ENCODE measurements at places on chromosomes 1 and 21. TPM values are rescaled to one million over a fixed set of nuclear protein-coding genes. Genes with fewer than 3 reads are reported as not detected.

GRCh38 chr1:1040004-1040991 is 20.4 kb downstream of the AGRN start:
- no peak overlapping the region for H3K27ac ChIP-seq
- no peaks in the 10 kb centered on the region for H3K27me3 ChIP-seq
- no peaks in the 10 kb centered on the region for H3K36me3 ChIP-seq

The NGF gene
- 12.9 TPM for total RNA-seq

The CREG1 gene
- total RNA-seq: 36.0 TPM

GRCh38 chr1:44112486-44112885 is 6.1 kb upstream of the KLF17 start:
- no peaks in the 10 kb centered on the region for H3K36me3 ChIP-seq
- peaks cover 3% of the 10 kb centered on the region for H3K27me3 ChIP-seq
- DNase-seq: peak; percentile 9
- H3K4me3 ChIP-seq: no peak overlapping the region
- H3K4me1 ChIP-seq: peaks cover 3% of the 10 kb centered on the region

DNA sequence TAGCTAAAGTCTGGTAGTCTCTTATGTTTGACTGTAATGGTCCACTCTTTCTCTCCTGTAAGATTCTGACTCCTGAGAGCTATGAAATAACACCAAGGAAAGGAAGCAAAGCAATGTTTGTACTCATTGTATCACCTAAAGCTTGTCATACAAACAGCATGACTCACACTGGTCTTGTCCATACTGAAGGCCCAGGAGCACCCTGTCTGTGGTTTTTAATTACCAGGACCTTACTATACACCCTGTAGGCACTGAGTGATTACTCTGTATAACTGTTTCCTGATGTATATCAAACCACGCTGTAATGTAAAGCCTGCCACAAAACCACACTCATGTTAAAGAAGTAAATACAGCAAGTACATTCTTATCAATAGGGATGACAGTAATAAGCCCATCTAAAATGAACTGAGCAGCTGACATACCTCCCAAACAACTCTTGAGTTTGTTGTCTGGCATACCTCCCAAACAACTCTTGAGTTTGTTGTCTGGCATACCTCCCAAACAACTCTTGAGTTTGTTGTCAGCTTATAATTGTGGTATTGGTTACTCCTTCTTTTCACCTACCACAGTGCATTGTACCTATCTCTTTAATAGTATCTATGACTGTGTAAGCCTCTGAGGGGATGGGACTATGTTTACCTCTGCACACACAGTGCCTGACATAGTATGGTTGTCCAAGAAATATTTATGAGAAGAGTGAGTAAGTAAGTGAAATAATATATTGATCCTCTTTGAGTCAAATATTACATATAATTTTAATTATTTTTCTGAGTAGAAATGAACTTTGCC is 11.6 kb upstream of the TNFSF18 start:
- H3K4me3 ChIP-seq: no peak overlapping the region
- no peak overlapping the region for H3K27ac ChIP-seq

DNA sequence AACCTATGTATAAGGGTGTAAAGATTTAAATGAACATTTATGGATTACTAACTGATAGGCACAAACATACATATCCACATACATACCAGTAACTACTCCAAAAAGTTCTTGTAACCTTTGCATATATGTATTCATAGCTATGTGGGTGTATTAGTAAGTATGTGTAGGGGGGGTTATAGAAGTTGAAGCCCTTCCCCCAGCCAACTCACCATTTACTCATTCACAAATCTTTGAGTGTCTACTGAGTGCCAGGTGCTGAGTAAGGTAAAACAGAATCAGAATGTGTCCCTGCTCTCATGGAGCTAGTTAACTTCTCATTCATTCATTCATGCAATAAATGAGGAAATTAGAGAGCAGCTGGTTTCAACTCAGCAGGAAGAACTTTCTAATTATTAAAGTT is 1.3 kb downstream of the C1orf146 start:
- H3K36me3 ChIP-seq: no peaks in the 10 kb centered on the region
- no peak overlapping the region for H3K27ac ChIP-seq
- no peak overlapping the region for H3K4me3 ChIP-seq
- H3K27me3 ChIP-seq: no peaks in the 10 kb centered on the region
- DNase-seq: no peak

DNA sequence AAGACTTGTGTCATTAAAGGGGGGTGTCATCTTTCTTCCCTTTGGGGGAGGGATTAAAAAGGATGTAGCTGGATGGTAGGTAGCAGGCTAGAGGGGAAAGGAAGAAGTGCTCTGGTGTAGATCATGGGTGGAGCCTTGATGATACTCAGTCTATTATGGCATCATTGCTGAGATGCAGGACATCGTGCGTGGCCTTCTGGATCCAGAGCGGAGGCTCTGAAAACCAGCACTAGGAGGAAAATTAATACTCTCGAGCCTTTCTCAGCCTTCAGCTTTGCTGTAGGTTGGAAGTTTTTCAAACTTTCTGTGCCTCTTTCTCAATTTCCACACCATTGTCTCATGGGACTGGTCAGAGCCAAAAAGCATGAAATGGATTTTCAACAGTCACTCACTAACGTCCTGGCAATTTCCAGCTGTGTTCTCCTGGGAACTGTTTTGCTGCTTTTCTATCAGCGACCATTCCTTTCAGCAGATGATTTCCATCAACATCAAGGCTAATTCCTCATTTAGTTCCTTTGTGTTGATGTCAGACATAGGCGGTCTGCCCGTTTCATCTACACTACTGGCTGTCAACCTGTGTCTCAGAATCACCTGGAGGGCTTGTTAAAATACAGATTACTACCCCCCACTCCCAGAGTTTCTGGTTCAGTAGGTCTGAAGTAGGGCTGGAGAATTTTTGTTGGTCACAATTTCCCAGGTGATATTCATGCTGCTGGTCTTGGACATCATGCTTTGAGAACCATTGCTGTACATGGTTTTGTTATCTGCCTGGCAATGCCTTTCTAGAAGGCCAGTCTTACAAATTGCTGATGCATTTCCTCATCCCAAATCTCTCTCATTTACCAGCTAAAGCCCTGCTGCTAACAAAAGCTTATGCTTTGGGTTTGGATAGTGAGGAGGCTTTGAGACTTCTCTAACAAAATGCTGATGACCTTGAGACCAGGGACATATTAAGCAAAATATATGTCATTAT is 7.7 kb downstream of the CACNA1E start:
- H3K36me3 ChIP-seq: no peaks in the 10 kb centered on the region
- H3K27ac ChIP-seq: no peak overlapping the region
- H3K4me1 ChIP-seq: no peaks in the 10 kb centered on the region
- peaks cover 18% of the 10 kb centered on the region for H3K27me3 ChIP-seq
- H3K4me3 ChIP-seq: no peak overlapping the region

GRCh38 chr21:32991361-32991760 is 34.4 kb upstream of the OLIG2 start:
- no peak overlapping the region for H3K27ac ChIP-seq
- H3K4me1 ChIP-seq: no peaks in the 10 kb centered on the region
- peaks cover 25% of the 10 kb centered on the region for H3K27me3 ChIP-seq
- H3K36me3 ChIP-seq: no peaks in the 10 kb centered on the region
- no peak for DNase-seq

DNA sequence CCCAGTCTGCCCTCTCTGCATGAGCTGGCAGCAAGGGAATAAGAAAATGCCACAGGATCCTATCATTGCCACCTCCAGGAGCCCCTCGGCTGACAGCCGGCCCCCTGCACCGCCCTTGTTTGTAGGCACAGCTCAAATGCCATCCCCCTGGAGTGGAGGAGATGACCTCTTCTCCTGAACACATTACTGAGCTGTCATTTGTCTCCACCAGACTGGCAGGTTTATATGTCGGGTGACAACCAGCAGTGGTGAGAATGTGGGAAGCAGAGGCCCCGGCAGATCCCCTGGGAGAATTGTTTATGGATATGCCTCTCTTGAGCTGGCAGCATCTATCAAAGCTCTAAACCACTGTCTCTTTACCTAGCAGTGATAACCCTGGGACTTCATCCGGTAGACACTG is 135.4 kb upstream of the FMN2 start:
- no peak for DNase-seq
- no peaks in the 10 kb centered on the region for H3K36me3 ChIP-seq
- peaks cover 2% of the 10 kb centered on the region for H3K27me3 ChIP-seq
- H3K4me1 ChIP-seq: no peaks in the 10 kb centered on the region

DNA sequence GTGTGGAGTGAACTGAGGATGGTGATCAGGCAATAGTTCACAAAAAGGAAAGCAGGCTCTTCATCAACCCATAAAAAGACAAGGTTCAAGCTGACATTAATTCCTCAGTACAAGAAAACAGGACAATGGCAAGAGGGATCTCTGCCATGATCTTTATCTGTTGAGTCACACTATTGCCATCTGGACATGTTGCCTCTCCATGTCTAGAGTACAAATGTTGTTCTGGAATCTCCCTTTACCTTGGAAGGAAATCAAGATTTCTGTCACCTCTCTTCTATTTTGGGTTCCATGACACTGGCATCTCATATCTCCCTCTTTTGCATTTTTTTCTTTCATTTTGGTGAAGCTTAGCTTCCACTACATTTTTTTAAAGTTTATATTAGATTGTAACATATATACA is 329.1 kb downstream of the USP25 start:
- H3K4me3 ChIP-seq: no peak overlapping the region
- no peaks in the 10 kb centered on the region for H3K4me1 ChIP-seq
- no peaks in the 10 kb centered on the region for H3K27me3 ChIP-seq
- no peaks in the 10 kb centered on the region for H3K36me3 ChIP-seq
- DNase-seq: no peak

GRCh38 chr1:179129702-179130473 is 48.0 kb downstream of the TOR3A start:
- H3K27ac ChIP-seq: peak overlapping the region; percentile 88
- peak overlapping the region; percentile 22 for H3K4me3 ChIP-seq
- DNase-seq: no peak
- H3K27me3 ChIP-seq: no peaks in the 10 kb centered on the region
- H3K36me3 ChIP-seq: peaks cover 43% of the 10 kb centered on the region

DNA sequence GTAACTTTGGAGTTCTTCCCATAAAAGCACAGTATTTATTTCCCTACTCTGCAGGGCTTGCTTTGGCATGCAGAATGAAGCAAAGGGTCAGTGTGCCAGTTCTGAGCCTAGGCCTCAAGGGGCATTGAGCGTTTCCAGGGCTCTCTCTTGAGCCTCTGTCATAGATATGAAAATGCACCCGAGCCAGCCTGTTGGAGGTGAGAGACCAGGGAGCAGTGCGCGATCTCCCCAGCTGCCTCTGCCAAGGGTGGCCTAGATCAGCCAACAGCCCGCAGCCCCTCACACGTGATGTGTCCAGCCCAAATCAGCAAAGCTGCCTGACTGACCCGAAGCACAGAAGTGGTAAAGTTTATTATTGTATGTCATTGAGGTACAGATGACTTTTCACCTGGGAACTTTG is 63.7 kb downstream of the TENT5C start:
- H3K27me3 ChIP-seq: no peaks in the 10 kb centered on the region
- no peaks in the 10 kb centered on the region for H3K36me3 ChIP-seq
- H3K27ac ChIP-seq: no peak overlapping the region
- H3K4me1 ChIP-seq: peaks cover 12% of the 10 kb centered on the region

- no peak overlapping the region for H3K27ac ChIP-seq
- no peaks in the 10 kb centered on the region for H3K4me1 ChIP-seq
- no peak overlapping the region for H3K4me3 ChIP-seq
- H3K36me3 ChIP-seq: peaks cover 2% of the 10 kb centered on the region
These were observed 99.8 kb downstream of the INTS7 start for GRCh38 chr1:211935448-211935970.

- no peaks in the 10 kb centered on the region for H3K27me3 ChIP-seq
- H3K4me3 ChIP-seq: no peak overlapping the region
- H3K4me1 ChIP-seq: peaks cover 14% of the 10 kb centered on the region
- peak; percentile 66 for DNase-seq
- no peaks in the 10 kb centered on the region for H3K36me3 ChIP-seq
- no peak overlapping the region for H3K27ac ChIP-seq
These were observed 68.8 kb upstream of the SSX2IP start for GRCh38 chr1:84758968-84759491.

GRCh38 chr1:174433451-174433850 is 14.3 kb upstream of the GPR52 start:
- H3K36me3 ChIP-seq: no peaks in the 10 kb centered on the region
- H3K27ac ChIP-seq: no peak overlapping the region
- peak; percentile 60 for DNase-seq
- no peaks in the 10 kb centered on the region for H3K4me1 ChIP-seq
- H3K4me3 ChIP-seq: no peak overlapping the region

GRCh38 chr1:200962631-200963030 is 60.9 kb downstream of the KIF21B start:
- H3K4me3 ChIP-seq: no peak overlapping the region
- H3K27ac ChIP-seq: no peak overlapping the region
- DNase-seq: no peak
- no peaks in the 10 kb centered on the region for H3K4me1 ChIP-seq
- H3K36me3 ChIP-seq: no peaks in the 10 kb centered on the region

DNA sequence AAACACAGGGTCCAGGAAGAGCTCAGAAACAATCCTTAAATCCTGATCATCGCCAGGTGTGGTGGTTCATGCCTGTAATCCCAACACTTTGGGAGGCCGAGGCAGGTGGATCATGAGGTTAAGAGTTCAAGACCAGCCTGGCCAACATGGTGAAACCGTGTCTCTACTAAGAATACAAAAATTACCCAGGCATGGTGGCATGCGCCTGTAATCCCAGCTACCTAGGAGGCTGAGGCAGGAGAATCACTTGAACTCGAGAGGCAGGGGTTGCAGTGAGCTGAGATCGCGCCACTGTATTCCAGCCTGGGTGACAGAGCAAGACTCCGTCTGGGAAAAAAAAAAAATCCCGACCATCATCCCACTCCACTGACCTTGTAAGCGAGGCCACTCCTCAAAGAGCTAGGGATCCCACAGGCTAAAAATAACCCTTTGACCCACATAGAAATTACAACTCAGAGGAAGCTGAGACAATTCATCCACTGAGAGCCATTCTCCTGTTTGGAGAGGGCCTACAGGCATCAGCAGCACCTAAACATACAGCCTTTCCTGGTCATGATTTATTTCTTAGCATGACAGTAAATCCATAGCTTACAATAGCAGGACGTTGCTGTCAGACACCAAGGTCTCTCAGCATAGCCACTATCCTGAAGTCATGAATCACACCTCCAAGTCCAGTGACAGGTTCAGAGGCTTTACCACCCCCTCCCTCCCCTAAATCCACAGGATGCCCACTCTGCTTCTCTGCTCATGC is 66.7 kb downstream of the TGFBR3 start:
- no peaks in the 10 kb centered on the region for H3K36me3 ChIP-seq
- H3K27me3 ChIP-seq: no peaks in the 10 kb centered on the region
- no peak overlapping the region for H3K4me3 ChIP-seq
- DNase-seq: no peak

All from astrocyte (in vitro differentiated cells and primary cell).